ENCODE measurements at places on chromosomes 11 and 22. TPM values are rescaled to one million over a fixed set of nuclear protein-coding genes. Genes with fewer than 3 reads are reported as not detected.

Gene NEFH
- total RNA-seq: 0.52 TPM

Gene FERMT3
- 4.7 TPM for total RNA-seq

Gene PMM1
- 10.4 TPM for total RNA-seq

Gene ANGPTL5
- 1.6 TPM for total RNA-seq

Gene ISX
- not detected for total RNA-seq

Gene CALCA
- total RNA-seq: not detected

Gene SAA2
- total RNA-seq: not detected

Gene MPEG1
- total RNA-seq: 11.0 TPM

Gene TUB
- 8.9 TPM for total RNA-seq

Gene TSPAN18
- 11.5 TPM for total RNA-seq

Gene PHOX2A
- not detected for total RNA-seq

Gene C11orf52
- 0.52 TPM for total RNA-seq

Gene ARRB1
- 30.3 TPM for total RNA-seq

Gene CLMP
- 8.9 TPM for total RNA-seq

Gene SCUBE2
- 37.1 TPM for total RNA-seq

Gene RIMBP3B
- total RNA-seq: not detected

Gene LRRN4CL
- 9.9 TPM for total RNA-seq

Gene LDHAL6A
- total RNA-seq: not detected

Gene CDKN1C
- total RNA-seq: 209 TPM

Gene MED19
- total RNA-seq: 11.0 TPM

Gene TNNI2
- total RNA-seq: 2,937 TPM

Gene CDC42EP2
- total RNA-seq: 19.3 TPM

Gene P4HA3
- 0.52 TPM for total RNA-seq

Gene ZNF280B
- 1.6 TPM for total RNA-seq

Gene OR9G4
- not detected for total RNA-seq

Gene CRKL
- 45.9 TPM for total RNA-seq

Gene ANO3
- total RNA-seq: under 0.01 TPM

Gene HEPN1
- total RNA-seq: not detected

Gene DEPDC7
- 9.9 TPM for total RNA-seq

Gene WBP2NL
- total RNA-seq: 1.6 TPM

Gene ACTN3
- 156 TPM for total RNA-seq

Gene PRSS23
- total RNA-seq: 18.3 TPM

Gene KCNQ1OT1
- 6.8 TPM for total RNA-seq

Gene PGR
- not detected for total RNA-seq

Gene OR52B2
- not detected for total RNA-seq

Gene NRGN
- not detected for total RNA-seq

Gene MS4A3
- 6.8 TPM for total RNA-seq

Gene ST3GAL4
- 20.9 TPM for total RNA-seq

Gene RAC2
- 0.52 TPM for total RNA-seq

Gene PHLDA2
- not detected for total RNA-seq

Gene AGBL2
- total RNA-seq: 2.6 TPM

Gene KLHDC7B
- total RNA-seq: not detected

Gene MPPED1
- under 0.01 TPM for total RNA-seq

Gene DRD2
- total RNA-seq: not detected

Gene CSRP3
- 360 TPM for total RNA-seq

Gene OR52A1
- not detected for total RNA-seq

Gene KRTAP5-1
- not detected for total RNA-seq

Gene PLEKHA7
- 5.2 TPM for total RNA-seq

Gene PHLDB1
- 54.8 TPM for total RNA-seq

Gene UBQLN3
- 0.52 TPM for total RNA-seq

Measured in skeletal muscle tissue (tissue), 5 donors.